Mesendoderm (in vitro differentiated cells): ENCODE measurements at places on chromosomes 3 and 15.

GRCh38 chr15:64906402-64906801, 5.3 kb upstream of the ANKDD1A start:
- no peak overlapping the region for H3K4me3 ChIP-seq
- peaks cover 7% of the 10 kb centered on the region for H3K4me1 ChIP-seq
- DNase-seq: no peak
- no peaks in the 10 kb centered on the region for H3K27me3 ChIP-seq

GRCh38 chr15:96330064-96330449, 443 bp upstream of the NR2F2 start:
- no peak for DNase-seq
- peaks cover 7% of the 10 kb centered on the region for H3K4me1 ChIP-seq
- H3K27ac ChIP-seq: no peak overlapping the region
- no peaks in the 10 kb centered on the region for H3K36me3 ChIP-seq
- peak overlapping the region; percentile 37 for H3K4me3 ChIP-seq

GRCh38 chr15:39269352-39269751, 311.5 kb upstream of the THBS1 start:
- H3K36me3 ChIP-seq: no peaks in the 10 kb centered on the region
- H3K4me1 ChIP-seq: no peaks in the 10 kb centered on the region
- H3K27me3 ChIP-seq: no peaks in the 10 kb centered on the region
- peak; percentile 59 for DNase-seq

- no peak for DNase-seq
- H3K4me3 ChIP-seq: no peak overlapping the region
- H3K27me3 ChIP-seq: no peaks in the 10 kb centered on the region
These were observed 57.4 kb downstream of the MGLL start for GRCh38 chr3:127764841-127765362.

GRCh38 chr15:91318931-91319330, 218.9 kb downstream of the SV2B start:
- H3K27me3 ChIP-seq: no peaks in the 10 kb centered on the region
- DNase-seq: no peak
- no peak overlapping the region for H3K27ac ChIP-seq
- no peaks in the 10 kb centered on the region for H3K36me3 ChIP-seq
- no peak overlapping the region for H3K4me3 ChIP-seq
- H3K4me1 ChIP-seq: no peaks in the 10 kb centered on the region

DNA sequence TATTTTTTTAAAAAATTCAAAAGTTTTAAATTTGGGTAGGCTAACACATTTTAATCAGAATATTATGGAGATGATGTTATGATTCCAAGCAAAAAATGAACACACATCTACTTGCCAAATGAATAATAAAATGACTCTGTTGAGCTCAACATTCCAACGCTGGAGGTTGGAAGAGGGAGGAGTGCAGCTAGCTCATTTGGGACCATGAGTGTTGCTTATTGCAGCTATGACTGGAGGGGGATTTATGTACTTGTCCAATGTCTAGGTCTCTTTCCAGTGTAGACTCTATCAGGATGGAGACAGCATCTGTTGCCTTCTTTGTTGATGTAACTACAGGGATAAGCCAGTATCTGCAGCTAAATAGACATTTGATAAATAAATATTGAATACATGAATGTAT, 310.6 kb downstream of the CACNA2D3 start:
- no peaks in the 10 kb centered on the region for H3K4me1 ChIP-seq
- no peaks in the 10 kb centered on the region for H3K36me3 ChIP-seq
- no peak overlapping the region for H3K27ac ChIP-seq
- H3K4me3 ChIP-seq: no peak overlapping the region
- DNase-seq: no peak
- no peaks in the 10 kb centered on the region for H3K27me3 ChIP-seq

DNA sequence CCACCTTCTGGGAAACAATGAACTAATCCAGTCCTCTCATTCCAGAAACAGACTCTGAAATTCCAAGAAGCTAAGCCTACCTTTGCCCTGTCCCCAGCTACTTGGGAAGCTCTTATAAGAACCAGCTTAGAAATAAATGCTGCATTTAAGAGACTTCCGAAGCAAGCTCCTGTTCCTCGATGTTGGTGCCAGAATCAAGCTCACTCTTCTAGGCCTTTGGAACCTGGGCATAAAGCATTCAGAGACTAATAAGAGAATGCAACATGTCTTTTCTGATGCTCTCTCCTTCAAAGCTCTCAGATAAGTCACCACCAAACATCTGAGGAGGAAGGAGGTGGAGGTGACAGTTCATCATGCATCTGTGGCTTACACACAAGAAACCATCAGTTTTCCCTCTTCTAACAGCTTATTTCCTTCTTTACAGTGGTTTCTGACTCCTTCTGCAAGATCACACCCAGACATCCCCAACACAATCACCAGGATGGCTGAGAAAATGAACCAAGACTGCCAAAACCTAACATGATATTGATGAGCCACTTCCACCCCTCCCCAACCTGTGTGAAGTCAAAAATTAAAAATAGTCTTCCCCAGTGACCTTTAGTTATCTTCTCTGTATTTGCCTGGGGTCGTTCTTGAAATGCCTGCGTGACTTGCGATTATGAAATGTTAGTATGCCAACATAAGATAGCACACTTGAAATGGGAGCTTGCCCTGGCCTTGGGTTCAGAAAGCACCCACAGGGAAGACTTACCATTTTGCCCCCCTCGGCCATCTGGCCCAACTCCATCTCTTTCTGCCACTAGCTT, 11.5 kb downstream of the ARHGEF3 start:
- H3K4me1 ChIP-seq: no peaks in the 10 kb centered on the region
- no peaks in the 10 kb centered on the region for H3K36me3 ChIP-seq
- H3K4me3 ChIP-seq: no peak overlapping the region
- no peak overlapping the region for H3K27ac ChIP-seq
- DNase-seq: no peak
- H3K27me3 ChIP-seq: no peaks in the 10 kb centered on the region

DNA sequence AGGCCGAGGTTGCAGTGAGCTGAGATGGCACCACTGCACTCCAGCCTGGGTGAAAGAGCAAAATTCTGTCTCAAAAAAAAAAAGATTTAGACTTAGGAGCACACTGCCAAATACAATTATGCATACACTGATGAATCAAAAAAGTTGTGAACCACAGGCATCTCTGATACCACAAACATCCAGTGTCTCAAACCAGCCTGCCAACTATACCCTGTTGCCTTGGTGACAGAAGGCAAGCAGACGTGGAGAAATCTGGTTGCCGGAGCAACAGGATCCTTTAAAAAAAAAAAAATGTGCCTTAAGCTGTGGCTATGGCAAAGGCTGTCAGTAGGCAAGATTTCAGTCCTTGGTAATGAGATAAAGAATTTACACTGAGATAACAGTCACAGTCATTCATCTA, 202.3 kb downstream of the NEK10 start:
- no peaks in the 10 kb centered on the region for H3K27me3 ChIP-seq
- no peak overlapping the region for H3K27ac ChIP-seq
- peak; percentile 60 for DNase-seq
- H3K4me1 ChIP-seq: no peaks in the 10 kb centered on the region
- H3K4me3 ChIP-seq: no peak overlapping the region
- H3K36me3 ChIP-seq: no peaks in the 10 kb centered on the region

- H3K27ac ChIP-seq: no peak overlapping the region
- no peak overlapping the region for H3K4me3 ChIP-seq
- H3K4me1 ChIP-seq: no peaks in the 10 kb centered on the region
- no peaks in the 10 kb centered on the region for H3K27me3 ChIP-seq
- H3K36me3 ChIP-seq: no peaks in the 10 kb centered on the region
These were observed 323.4 kb downstream of the CHST2 start for GRCh38 chr3:143442814-143443447.

- DNase-seq: no peak
- H3K4me1 ChIP-seq: no peaks in the 10 kb centered on the region
- no peak overlapping the region for H3K4me3 ChIP-seq
These were observed 66.7 kb upstream of the DNAJC19 start for GRCh38 chr3:181056136-181056732.
